ENCODE measurements at places on chromosomes 13 and 19. TPM values are rescaled to one million over a fixed set of nuclear protein-coding genes. Genes with fewer than 3 reads are reported as not detected.

F2RL3 gene
- 1.3 TPM for polyA plus RNA-seq

TMEM238 gene
- 0.18 TPM for polyA plus RNA-seq

DMKN gene
- 85.8 TPM for polyA plus RNA-seq

GJB6 gene
- polyA plus RNA-seq: 4.6 TPM

KLK2 gene
- not detected for polyA plus RNA-seq

ZNF599 gene
- 17.5 TPM for polyA plus RNA-seq

IGFL3 gene
- polyA plus RNA-seq: not detected

ADAMTS10 gene
- polyA plus RNA-seq: 24.8 TPM

FREM2 gene
- polyA plus RNA-seq: 45.3 TPM

LYL1 gene
- 4.8 TPM for polyA plus RNA-seq

CD209 gene
- polyA plus RNA-seq: 1.5 TPM

- DNase-seq: no peak
These were observed 12.4 kb downstream of the PRKD2 start for GRCh38 chr19:46704379-46705076.

DNA sequence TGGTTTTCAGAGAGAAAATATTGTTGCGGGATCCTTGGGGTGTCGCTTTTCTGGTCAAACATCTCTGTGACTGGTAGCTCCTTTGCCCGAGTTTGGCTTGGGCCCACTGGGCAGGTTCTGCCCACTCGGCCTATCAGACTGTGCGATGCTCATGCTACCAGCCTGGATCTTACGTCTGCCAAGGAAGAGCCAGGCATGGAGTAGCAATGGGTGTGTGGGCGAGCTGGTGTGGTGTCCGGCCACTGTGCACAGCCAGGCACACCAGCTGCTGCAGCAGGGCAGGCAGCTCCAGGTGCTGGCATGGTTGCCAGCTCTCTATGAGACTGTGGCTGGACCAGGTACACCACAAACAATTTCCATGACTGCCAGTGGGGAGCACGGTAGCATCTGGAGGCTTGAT lies 1351.8 kb upstream of the PCDH20 start:
- no peak for DNase-seq

DNA sequence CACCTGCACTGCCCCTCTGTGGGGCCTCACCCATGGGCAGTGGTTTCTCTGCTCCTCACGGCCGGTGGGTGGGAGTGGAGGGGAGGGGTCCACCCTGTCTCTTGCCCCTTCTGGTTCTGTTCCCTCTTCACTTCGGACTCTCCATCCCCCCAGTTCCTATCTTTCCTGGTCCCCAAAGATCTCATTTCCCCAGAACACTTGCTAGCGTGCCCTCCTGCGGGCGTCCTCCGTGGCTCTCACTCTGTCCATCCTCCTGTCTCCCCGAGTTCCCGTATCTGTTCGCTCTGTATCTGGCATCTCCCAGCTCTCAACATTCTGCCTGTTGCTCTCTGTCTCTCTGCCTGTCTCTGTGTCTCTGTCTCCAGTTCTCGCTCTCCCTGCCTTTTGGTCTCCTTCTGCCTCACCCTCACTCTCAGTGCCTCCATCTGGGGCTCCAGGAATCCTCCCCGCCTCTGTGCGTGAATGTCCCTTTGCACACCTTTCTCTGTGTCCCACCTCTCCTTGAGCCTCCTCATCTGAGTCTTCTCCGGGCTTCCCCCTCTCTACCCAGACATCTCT lies 363 bp downstream of the SPIB start:
- DNase-seq: no peak

- no peak for DNase-seq
These were observed 47.1 kb downstream of the USPL1 start for GRCh38 chr13:30664689-30665275.

DNA sequence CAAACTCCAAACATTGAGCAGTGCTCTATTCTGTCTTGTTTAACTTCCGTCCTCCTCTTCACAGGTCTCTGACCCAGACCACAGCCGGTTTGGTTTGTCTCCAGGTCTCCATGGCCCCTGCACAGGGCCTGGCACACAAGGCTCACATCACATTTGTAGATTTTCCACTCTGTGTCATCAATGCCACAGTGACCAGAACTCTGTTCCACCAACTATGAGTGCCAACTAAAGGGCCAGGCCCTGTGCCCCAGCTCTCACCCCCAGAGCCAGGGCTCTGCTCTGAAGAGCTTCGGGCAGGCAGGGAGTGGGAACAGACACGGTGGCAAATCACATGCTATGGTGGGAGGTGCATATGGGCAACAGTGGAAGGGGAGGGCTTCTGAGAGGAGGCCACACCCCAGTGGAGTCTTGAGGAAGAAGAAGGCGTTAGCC lies 16.0 kb downstream of the SMG9 start:
- no peak for DNase-seq

DNA sequence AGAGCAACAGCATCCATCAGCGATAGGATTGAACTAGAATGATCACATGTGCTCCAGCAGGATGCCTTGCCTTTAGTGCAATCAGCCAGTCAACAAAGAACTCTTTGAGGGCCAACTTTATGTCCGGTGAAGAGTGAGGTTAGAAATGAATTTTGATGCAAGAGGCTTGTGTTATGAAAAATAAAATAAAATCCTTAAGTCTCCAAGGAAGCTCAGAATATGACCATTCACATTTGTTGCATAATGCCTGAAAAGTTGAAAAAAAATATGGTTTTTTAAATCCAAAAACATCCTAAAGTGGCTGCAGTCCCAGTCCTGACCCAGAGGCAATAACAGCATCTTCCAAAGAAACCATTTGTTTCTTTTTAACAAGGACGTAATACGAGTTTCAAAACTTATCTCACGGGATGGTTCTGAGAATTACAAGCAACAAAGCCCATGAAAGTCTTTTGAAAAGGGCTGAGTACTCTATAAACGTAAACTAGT lies 61.3 kb downstream of the DCLK1 start:
- DNase-seq: no peak

- peak; percentile 100 for DNase-seq
These were observed at the start of the genes SAFB and SAFB2 for GRCh38 chr19:5622465-5623396. TSS of gene SAFB (plus strand) at chr19:5623083. CDS start at chr19:5623206, 123 bp downstream. TSS of gene SAFB2 (minus strand) at chr19:5622776. CDS start at chr19:5622715, 61 bp downstream.

- no peak for DNase-seq
These were observed 77.4 kb upstream of the DOCK9 start for GRCh38 chr13:99055281-99055680.

- DNase-seq: peak; percentile 41
These were observed 919 bp downstream of the DACT3 start for GRCh38 chr19:46660008-46660517.

GRCh38 chr13:39452417-39452816 lies 150.6 kb downstream of the LHFPL6 start:
- DNase-seq: no peak

GRCh38 chr13:108911807-108912206 lies 282.4 kb downstream of the MYO16 start:
- no peak for DNase-seq

DNA sequence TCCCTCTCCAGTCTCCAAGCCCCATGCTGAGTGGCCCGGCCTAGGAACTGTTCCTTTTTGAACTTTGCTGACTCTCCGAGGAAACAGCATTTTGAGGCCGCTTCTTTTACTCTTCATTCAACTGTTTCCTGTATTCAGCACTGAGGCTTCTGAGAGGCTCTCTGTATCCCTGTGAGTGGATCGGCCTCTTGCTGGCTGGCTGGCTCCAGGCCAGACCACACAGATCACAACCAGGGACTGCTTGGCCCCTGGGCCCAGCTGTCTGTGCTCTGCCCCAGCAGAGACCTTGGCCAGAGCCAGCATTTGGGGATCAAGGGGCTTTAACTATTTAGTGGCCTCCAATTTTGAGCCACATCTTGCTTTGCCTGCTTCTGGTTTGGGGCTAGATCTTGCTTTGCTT lies 75.6 kb upstream of the KL start:
- DNase-seq: no peak

DNA sequence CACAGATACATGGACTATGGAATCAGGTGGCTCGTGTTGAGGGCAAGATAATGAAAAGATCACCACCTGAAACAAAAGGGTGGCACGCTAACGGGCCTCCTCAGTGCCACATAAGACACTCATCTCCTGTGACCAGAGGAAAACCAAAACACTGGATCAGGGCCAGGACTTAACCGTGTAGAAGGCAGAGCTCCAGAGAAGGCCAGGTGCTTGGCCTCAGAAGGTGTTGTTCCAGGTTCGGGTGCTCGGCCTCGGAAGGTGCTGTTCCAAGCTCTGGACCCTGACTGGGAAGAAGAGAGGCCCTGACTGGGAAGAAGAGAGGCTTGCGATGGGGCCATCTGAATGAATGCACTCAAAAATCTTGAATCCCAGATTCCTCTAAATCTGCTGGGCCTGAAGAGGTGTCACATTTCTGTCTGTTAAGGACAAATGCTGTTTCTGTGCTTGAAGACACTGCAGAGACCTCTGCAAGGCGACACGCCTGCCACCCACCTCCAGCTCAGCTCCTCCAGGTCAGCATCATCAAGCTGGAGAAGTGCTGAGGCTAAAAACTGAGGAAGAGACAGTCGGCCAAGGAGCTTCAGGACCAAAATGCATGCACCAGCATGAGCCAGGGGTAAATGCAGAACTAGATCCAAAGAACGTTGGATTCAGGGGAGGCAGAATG lies 2.7 kb upstream of the RASA3 start:
- DNase-seq: no peak

GRCh38 chr13:26847281-26847680 lies 86.7 kb upstream of the GPR12 start:
- DNase-seq: no peak

Data from left renal cortex interstitium (tissue), 4 donors.